ENCODE measurements at places on chromosomes 1 and 21.

DNA sequence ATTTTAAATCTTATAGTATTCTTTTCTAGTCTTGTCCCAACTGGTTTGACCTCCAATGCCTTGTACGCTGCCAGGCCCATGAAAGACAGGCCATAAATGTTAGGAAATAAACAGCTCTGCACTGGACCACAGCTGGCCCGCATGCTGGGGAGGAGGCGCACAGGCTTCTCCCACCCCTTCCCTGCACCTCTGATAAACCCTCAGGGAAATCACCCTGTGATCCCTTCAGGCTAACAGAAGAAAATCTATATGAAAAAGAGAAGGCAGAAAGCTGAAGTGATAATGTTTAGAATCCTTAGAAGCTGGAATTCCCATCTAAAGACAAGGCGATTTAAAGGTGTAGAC is 41.5 kb downstream of the COLGALT2 start:
- no peak for DNase-seq

DNA sequence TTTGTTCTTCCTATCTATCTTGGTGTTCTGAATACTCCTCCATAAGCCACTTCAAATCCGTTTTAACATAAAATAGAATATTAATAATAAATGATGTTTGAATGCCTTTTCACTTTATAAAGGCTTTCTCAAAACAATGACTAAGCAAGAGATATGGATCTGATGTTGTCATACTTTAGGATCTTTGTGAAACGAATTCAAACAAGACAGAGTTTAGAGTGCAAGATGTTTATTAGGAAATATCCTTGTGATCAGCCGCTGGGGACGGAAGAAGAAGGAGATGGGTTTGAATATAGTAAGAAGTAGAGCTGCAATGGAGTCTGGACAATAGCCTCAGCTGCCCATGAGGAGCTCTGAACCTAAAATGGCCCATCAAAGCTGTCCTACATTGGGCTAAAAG is 351.8 kb downstream of the NEGR1 start:
- DNase-seq, result no peak

DNA sequence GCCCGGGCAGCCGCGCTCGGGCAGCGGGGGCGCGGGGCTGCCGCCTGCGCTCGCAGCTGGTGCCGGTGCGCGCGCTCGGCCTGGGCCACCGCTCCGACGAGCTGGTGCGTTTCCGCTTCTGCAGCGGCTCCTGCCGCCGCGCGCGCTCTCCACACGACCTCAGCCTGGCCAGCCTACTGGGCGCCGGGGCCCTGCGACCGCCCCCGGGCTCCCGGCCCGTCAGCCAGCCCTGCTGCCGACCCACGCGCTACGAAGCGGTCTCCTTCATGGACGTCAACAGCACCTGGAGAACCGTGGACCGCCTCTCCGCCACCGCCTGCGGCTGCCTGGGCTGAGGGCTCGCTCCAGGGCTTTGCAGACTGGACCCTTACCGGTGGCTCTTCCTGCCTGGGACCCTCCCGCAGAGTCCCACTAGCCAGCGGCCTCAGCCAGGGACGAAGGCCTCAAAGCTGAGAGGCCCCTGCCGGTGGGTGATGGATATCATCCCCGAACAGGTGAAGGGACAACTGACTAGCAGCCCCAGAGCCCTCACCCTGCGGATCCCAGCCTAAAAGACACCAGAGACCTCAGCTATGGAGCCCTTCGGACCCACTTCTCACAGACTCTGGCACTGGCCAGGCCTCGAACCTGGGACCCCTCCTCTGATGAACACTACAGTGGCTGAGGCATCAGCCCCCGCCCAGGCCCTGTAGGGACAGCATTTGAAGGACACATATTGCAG is 3.0 kb downstream of the ARTN start:
- no peak for DNase-seq

GRCh38 chr1:39635871-39636210 is 3.6 kb downstream of the HEYL start:
- no peak for DNase-seq

GRCh38 chr1:217585577-217585976 is 45.3 kb downstream of the GPATCH2 start:
- DNase-seq, result no peak

- no peak for DNase-seq
Measured at GRCh38 chr1:153790966-153791647, 15.9 kb downstream of the SLC27A3 start.

DNA sequence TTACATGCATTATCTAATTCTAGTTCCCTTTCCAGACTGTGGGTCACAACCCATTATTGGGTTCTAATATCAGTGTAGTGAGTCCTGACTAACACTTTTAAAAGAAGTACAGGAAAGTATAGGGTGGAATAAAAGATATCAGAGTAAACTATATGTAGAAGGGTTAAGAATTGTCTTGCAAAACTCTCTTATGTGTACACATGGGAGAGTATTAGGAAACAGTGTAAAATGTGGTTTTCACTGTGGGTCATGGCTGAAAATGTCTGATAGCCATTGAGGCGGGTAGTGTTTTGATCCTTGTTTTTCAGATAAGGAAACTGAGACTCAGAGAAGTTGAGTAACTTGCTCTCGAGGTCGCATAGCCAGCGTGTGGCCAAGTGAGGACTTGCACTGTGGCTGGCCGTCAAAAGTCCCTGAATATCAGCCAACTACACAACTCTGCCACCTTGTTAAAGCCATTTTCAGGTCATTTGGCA is 18.5 kb upstream of the MTARC1 start:
- DNase-seq, result no peak

GRCh38 chr1:201731142-201731541 is 97.8 kb upstream of the IPO9 start:
- no peak for DNase-seq

- DNase-seq, result no peak
Measured at GRCh38 chr1:1137256-1138045, 21.6 kb upstream of the C1orf159 start.

- no peak for DNase-seq
Measured at GRCh38 chr1:85629532-85629920, 49.0 kb downstream of the CCN1 start.

- no peak for DNase-seq
Measured at GRCh38 chr1:162633081-162633762, 958 bp downstream of the DDR2 start.

DNA sequence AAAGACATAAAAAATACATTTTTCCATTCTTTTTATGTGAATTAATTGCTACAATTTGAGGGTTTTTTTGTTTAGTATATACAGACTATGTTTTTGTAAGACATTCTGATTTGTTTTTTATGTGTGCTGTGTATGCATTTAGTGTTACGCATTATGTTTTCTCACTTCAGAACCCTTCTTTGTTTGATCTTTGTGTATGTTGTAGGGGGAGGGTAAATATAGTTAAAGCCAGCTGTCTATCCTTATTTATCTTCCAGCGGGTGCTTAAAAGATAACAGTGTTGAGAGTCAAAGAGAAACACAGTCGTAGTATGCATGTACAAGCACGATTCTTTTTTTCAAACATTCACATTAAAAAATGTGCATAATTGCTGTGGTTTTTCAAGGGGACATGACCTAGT is 97.5 kb upstream of the KIAA1614 start:
- no peak for DNase-seq

DNA sequence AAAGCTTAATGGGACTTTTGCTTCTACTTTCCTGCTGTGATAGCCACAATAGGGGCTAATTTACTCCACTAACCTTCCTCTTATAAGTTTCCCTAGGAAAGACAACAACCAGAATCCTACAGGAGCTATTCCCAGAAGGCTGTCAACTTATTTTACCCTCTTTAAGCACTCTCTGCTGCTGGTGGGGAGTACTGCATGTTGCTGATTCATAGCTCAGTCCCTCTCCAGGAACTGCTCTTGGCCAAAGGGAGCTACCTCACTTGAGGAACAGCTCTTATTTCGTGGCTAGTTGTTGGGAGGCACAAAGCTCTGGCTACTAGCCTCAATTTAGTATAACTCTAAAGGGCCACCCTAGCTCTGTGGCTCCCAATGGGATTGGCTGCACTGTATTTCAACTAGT is 37.2 kb downstream of the ADSS2 start:
- DNase-seq, result no peak

All from hypothalamus (tissue), 51 donors.